ENCODE measurements at places on chromosomes 5 and 9. TPM values are rescaled to one million over a fixed set of nuclear protein-coding genes. Genes with fewer than 3 reads are reported as not detected.

The OSMR gene
- 22.8 TPM for total RNA-seq

The LCN9 gene
- total RNA-seq = not detected

The SPINK5 gene
- total RNA-seq = 0.12 TPM

The ELOVL7 gene
- total RNA-seq = 0.73 TPM

The CTNND2 gene
- not detected for total RNA-seq

The IFNA2 gene
- not detected for total RNA-seq

The PCDHAC2 gene
- total RNA-seq = not detected

The CNTLN gene
- 3.9 TPM for total RNA-seq

The KIAA0825 gene
- total RNA-seq = 2.9 TPM

The SLC6A3 gene
- total RNA-seq = not detected

The GABRA6 gene
- total RNA-seq = not detected

Measured in glomerular endothelial cell (primary cell).